SJCRH30 (cell line): ENCODE measurements at places on chromosomes 5 and 9.

- no peak for DNase-seq
These were observed 586.6 kb upstream of the TLE4 start for GRCh38 chr9:78985084-78985738.

DNA sequence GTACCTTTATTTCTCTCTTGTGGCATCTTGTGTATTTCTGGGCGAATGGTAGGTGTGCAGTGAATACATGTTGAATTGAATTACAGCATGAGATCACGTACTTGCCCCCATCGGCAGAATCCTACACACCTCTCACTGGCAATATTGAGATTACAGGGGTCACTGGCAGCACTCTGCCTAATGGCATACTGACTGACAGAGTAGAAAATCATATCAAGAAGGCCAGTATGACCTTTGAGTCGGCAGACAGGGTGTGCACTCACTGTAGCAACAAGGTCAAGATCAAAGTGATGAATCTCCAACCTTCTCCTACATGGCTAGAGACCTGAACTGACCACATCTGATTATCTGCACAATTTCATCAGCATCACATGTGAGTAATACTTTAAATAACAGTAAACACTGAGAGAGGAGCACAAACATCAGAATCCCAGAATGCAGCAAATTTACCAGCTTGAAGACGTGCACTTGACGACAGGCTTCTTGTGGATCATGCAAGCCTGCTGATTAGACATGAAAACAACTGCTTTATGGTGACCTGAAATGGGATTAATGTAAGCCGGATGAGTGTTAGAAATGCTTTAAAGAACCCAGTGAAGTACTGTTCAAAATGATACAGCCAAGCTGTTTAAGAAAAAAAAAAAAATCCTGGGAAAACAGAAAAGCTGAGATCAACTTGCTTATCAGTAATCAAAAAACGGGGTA is 267.1 kb upstream of the EFNA5 start:
- no peak for DNase-seq

- no peak for DNase-seq
These were observed 10.0 kb upstream of the KIF12 start for GRCh38 chr9:114109124-114109523.

- peak; percentile 76 for DNase-seq
These were observed 22.6 kb downstream of the ASS1 start for GRCh38 chr9:130467316-130467715.

- peak; percentile 34 for DNase-seq
These were observed 164.2 kb downstream of the AUH start for GRCh38 chr9:91197232-91198181.

GRCh38 chr5:159525117-159525516 is 194.8 kb upstream of the IL12B start:
- no peak for DNase-seq

- no peak for DNase-seq
These were observed 593 bp downstream of the GM2A start for GRCh38 chr5:151253605-151253950.

- DNase-seq, result no peak
These were observed 36.8 kb downstream of the ITK start for GRCh38 chr5:157217289-157218024.

GRCh38 chr9:38362852-38363588 is 29.5 kb upstream of the ALDH1B1 start:
- DNase-seq, result peak; percentile 80
